ENCODE measurements at places on chromosomes 12 and 14.

DNA sequence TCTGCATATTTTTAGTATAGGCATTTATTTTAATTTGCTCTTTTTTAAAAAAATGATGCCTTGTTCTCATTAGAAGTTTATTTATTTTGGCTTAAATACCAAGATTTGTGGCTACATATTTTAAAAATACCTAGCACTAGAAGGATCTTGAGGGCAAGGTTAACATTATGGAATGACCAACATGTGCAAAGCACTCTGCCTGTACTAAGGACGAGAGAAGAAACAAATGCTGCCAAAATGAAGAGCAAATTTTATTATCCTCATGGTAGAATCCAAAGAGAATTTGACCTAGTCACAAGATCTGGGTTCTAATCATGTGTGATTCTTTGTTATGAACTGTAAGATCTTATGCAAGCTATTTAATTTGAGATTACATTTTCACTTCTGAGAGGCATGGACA is 2.8 kb downstream of the CAND1 start:
- peak; percentile 7 for DNase-seq

DNA sequence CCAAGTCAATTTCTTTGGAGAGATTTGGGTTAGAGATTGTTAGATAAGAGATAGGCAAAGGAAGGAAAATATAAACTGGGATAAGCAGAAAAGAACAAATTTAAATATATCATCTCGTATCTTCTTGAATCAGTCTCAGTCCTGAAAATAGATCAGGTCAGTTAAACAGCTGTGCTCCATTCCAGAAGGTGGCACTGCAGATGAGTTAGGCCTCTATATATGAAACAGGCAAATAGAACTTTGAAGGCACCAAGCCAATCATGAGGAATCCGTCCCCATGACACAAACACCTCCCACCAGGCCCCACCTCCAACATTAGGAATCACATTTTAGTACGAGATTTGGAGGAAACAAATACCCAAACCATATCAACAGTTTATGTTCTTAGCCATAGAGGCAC is 605.5 kb upstream of the USP15 start:
- DNase-seq = peak; percentile 0

- peak; percentile 98 for DNase-seq
These were observed at the start of gene CERS5 for GRCh38 chr12:50167049-50167828. CERS5 (minus strand) TSS chr12:50167369; CDS start chr12:50167297, 72 bp downstream.

DNA sequence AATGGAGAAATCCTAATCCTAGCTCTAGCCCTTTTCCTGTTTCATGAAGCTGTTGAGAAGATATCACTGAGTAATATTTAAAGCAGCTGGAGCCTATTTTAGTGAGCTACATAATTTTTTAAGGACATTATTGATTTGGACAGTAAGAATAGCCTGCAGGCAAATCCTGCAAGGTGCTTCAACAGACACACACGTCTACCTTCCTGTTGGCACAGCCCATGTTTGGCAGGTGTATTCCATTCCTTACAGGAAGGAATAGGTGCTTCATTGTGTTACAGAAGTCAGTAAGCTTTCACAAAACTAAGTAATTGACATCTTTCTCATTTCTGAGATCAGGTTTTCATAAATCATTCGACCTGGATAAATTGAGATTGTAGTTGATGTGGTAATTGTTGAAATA is 50.6 kb downstream of the FOXA1 start:
- DNase-seq = no peak

- no peak for DNase-seq
These were observed 123.4 kb downstream of the PTPRQ start for GRCh38 chr12:80567401-80567800.

DNA sequence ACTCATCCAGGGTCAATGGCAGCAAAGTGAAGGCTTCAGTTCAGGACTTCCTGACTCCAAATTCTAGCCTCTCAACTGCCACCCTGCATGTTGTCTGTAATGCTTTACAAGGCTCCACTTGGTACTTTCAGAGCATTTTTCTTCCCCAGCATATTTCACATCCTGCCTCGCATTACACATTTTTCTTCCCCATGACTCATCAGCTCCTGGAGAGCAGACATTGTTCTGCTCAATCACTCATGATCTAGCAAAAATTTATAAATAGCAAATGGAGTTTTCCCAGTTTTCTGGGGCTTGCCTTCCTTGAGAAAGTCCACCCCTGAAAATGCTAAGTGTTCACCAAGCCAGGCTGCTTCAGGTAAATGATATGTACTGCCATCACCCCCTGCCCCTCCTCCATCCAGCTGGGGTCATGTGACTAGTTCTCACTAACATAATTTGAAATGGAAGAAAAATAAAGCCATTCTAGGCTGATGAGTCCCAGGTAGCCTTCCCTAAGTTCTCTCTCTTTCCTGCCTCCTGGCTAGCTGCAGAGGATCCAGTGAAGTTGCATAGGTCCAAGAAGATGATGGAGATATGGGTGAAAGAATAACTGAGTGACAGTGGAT is 69.4 kb downstream of the ARMH4 start:
- peak; percentile 81 for DNase-seq

DNA sequence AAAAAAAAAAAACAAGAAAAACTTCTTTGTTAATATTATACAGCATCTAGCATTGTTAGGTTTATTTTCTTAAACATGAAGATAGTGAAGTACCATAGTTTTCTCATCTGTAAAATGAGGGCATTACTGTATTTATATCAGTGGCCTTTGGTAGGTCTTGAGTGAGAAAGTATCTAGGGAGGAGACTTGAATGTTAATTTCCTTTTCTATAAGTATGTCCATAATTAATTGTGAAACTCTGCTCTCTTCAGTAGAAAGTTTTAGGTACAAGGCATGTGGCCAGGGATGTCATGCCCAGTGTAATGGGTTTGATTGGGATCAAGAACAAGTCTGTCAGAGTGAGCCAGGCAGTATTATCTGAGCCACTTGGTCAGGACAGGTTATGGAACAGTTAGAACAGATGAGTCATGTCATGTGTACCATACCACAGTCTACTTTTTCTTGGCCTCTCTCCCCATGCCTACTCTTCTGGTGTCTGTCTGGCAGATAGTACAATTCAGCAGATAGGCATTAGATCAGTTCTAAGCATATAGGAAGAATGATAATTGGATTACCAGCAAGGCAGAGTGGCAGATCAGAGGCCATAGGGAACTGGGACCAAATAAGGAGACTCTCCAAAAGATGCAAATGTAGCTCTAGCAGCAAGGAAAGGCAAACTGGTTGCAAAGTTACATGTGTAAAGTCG is 30.4 kb downstream of the FBXO34 start:
- DNase-seq = no peak

GRCh38 chr14:84749191-84749955 is 780.6 kb upstream of the FLRT2 start:
- DNase-seq = no peak

- no peak for DNase-seq
These were observed 92.6 kb downstream of the BEGAIN start for GRCh38 chr14:100494645-100495044.

GRCh38 chr12:14387219-14387871 is 21.9 kb downstream of the ATF7IP start:
- DNase-seq = no peak

- no peak for DNase-seq
These were observed 183.3 kb upstream of the SEL1L start for GRCh38 chr14:81716953-81717352.

GRCh38 chr12:74321381-74321780 is 216.3 kb upstream of the ATXN7L3B start:
- DNase-seq = no peak

GRCh38 chr12:63843254-63843720 is 1.2 kb upstream of the SRGAP1 start:
- no peak for DNase-seq

DNA sequence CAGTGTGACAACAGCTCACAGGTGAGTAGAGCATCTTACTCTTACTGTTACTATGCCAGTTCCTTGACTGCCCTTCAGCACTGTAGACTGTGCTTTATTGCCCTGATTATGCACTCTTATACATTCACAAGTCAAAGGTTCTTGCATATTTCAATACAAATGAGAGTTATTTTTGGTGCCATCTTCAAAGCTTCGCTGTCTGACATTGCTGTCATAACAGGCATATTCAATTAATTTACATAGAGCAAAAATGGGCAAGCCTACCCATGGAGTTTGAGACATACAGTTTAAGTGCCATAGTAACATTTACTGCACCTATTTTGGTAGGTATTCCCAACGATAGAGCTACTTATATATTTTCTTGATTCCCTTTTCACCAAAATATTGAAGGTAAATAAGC is 107.5 kb upstream of the CNTN1 start:
- no peak for DNase-seq
